Stimulated activated CD4-positive, alpha-beta T cell treated with anti-CD3 and anti-CD28 coated beads, Interleukin-2, amount 100 ng/mL, for 48 hours (primary cell): ENCODE measurements at places on chromosomes 1 and 21.

DNA sequence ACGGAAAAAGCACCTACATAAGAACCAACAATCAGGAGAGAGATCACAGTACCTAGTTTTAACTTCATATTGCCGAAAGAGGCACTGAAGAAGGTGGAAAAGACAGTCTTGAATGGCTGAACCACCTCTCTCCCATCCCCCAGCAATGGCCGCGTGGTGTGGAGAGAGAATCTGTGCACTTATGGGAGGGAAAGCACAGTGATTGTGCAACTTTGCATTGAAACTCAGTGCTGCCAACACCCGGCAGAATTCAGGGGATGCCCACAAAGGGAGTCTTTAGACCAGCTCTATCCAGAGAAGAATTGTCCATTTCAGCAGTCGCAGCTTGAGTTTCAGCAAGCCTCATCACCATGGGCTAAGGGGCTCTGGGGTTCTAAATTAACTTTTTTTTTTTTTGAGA lies 186.3 kb upstream of the USP25 start:
- DNase-seq: no peak

- DNase-seq: no peak
Measured at GRCh38 chr1:30250984-30251850, 472.2 kb downstream of the MATN1 start.

GRCh38 chr1:185741551-185741950 lies 7.4 kb downstream of the HMCN1 start:
- no peak for DNase-seq

DNA sequence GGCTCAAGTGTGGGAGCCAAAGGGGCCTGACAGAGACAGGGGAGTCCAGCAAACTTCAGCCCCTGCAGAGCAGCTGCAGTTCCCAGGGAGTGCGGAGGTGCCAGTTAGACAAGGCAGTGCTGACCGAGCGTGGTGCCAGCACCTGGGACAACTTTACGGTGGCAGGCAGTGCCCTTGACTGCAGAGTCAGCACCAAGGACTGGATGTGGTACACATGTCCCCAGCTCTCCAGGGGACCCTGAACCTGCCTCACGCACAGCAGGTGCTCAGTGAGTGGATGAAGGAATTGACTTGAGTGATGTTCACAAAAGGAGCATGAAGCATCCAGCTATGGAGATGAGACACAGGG lies 296.5 kb downstream of the SIPA1L2 start:
- DNase-seq: no peak

GRCh38 chr1:164754088-164754600 lies 195.2 kb downstream of the PBX1 start:
- no peak for DNase-seq

- no peak for DNase-seq
Measured at GRCh38 chr1:205664399-205665017, 15.8 kb downstream of the SLC45A3 start.

GRCh38 chr1:23029337-23029736 lies 10.1 kb downstream of the KDM1A start:
- DNase-seq: no peak

DNA sequence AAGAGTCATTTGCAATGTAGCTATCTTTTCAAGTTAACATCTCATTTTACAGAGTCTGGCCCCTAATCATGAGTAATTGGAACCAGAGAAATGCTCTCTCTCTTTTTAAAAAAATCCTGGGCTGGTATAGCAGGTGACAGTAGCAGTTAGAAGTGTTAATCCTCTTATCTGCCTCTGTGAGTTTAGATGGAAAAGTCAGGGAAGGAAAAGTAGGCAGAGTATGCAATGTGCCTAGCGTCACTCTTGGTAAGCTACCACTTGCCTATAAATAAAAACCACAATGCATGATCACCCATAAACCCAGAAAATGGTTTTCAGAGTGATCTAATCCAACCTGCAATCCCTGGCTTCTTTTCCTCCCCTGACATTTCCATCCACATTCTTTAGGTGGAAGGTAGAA lies 43.2 kb downstream of the UTP25 start:
- no peak for DNase-seq

- DNase-seq: no peak
Measured at GRCh38 chr1:224123136-224123535, 9.2 kb downstream of the FBXO28 start.

DNA sequence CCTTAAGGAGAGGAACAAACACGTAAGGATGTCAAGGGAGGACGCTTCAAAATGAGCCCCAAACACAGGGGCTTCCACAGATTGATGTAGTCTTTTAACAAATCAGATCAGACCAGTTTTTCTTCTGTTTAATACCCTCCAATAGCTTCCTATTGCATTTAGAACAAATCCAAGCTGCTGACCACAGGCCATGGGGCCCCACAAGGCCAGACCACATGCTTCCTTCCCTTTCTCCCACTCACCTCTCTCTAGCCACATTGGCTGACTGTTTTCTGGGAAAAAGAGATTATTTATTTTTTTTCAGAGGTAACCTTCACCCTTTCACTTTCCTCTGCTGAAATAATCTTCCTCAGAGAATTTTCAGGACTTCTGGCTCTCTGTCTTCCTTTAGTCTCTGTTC lies 380.6 kb downstream of the SIPA1L2 start:
- DNase-seq: no peak

- DNase-seq: no peak
Measured at GRCh38 chr1:84376000-84376910, 22.0 kb upstream of the DNASE2B start.

GRCh38 chr1:228160201-228160761 lies 5.3 kb upstream of the IBA57 start:
- DNase-seq: no peak

GRCh38 chr1:3283849-3284248 lies 170.6 kb upstream of the ARHGEF16 start:
- peak; percentile 14 for DNase-seq

- DNase-seq: no peak
Measured at GRCh38 chr1:193754732-193755427, 568.5 kb upstream of the B3GALT2 start.

DNA sequence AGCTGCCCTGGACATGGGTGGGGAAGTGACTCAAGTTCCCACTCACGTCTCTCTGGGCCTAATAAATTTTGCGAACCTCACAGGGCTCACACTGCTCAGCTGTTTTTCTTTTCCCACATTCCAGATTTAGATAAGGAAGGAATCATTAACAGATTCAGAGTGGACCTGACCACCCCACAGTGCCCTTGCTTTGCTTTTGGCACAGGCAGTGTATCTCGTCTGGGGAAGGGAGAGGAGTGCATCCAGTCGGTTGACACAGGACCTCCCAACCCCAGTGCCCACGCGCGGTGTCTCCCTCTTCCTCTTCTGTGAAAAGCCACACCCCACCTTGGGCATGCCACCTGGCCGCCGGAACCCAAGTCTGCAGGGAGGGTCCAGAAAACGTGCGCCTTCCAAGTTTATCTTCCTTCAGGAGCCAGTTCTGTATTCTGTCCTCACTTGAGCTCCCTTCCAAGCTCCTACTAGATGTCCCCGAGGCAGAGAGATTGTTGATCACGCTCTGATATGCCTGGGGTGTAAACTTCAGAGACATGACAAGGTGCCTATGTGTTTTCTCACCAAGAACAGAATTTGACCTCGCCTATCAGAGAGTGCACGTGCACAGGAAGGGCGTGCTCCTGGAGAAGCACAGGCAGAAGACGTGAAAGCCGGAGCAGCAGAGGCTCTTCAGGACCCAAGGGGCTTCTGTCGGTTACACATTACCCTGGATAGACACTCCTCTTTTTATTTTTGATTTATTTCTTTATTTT lies 9.5 kb upstream of the SLC2A5 start:
- DNase-seq: no peak

- no peak for DNase-seq
Measured at GRCh38 chr1:172286629-172287076, 133.8 kb upstream of the C1orf105 start.

DNA sequence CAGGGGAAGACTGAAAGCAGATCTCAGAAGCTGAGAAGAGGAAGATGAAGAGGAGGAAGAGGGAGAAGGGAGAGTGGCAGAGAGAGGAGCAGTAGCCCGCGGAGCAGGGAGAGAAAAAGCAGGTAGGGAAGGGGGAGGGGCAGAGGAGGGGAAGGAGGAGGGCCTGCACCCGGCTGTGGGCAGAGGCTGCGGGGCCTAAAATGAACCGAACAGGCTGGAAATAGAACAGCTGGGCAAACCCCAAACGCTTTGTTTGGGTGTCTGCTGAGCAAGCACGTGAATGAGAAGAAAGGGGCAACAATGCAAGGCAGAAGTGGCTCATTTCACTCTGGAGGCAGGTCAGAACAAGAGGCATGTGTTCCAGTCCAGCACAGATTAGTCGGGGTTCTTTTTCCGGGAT lies 33.5 kb downstream of the KCNC4 start:
- no peak for DNase-seq

DNA sequence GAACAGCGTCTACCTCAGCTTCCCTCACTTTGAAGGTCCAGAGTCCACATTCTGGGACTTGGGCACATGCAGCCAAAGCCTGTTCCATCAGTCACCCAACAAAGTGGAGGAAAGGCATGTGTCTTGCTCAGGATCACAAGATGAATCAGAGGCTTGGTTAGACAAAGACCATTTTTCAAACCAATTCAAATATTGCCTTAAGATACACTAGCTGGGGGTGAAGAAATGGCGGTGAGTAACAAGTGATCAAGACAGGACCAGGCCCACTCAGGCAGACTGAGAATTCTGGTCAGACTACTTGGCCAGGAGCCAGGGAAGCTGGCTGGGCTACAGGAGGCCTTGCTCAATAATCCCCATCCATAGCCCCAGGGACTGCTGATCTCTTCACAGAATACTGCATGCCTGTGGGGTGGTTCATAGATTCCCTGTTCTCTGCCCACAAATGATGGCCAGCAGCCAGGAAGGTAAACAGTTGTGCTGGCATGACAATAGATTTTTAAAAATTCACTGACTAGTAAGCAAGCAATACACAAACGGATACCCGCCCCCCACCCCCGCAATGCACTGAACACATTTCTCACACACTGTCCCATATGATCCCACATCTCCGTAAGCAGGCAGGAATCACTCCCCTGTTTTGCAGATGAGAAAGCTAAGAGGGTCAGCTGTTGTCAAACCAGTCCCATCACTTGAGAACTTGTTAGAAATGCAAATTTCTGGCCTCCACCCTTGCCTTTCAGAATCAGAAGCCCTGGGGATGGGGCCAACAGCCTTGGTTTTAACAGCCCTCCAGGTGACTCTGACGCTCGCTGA lies 27.2 kb downstream of the ERI3 start:
- no peak for DNase-seq

GRCh38 chr1:26862781-26863684 lies at the start of gene SFN:
SFN (plus strand) TSS chr1:26863149; CDS start chr1:26863213, 64 bp downstream.
- peak; percentile 64 for DNase-seq

GRCh38 chr1:101683136-101683535 lies 313.6 kb downstream of the OLFM3 start:
- no peak for DNase-seq

- no peak for DNase-seq
Measured at GRCh38 chr1:164562061-164562460, 3.1 kb downstream of the PBX1 start.

DNA sequence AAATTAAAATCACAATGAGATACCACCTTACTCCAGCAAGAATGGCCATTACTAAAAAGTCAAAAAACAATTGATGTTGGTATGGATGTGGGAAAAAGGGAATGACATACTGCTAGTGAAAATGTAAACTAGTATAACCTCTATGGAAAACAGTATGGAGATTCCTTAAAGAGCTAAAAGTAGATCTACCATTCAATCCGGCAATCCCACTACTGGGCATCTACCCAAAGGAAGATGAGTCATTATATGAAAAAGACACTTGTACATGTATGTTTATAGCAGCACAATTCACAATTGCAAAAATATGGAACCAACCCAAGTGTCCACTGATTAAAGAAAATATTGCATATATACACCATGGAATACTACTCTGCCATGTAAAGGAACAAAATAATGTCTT lies 37.2 kb downstream of the SUSD4 start:
- no peak for DNase-seq

GRCh38 chr1:222622765-222623164 lies 4.9 kb downstream of the MIA3 start:
- no peak for DNase-seq

DNA sequence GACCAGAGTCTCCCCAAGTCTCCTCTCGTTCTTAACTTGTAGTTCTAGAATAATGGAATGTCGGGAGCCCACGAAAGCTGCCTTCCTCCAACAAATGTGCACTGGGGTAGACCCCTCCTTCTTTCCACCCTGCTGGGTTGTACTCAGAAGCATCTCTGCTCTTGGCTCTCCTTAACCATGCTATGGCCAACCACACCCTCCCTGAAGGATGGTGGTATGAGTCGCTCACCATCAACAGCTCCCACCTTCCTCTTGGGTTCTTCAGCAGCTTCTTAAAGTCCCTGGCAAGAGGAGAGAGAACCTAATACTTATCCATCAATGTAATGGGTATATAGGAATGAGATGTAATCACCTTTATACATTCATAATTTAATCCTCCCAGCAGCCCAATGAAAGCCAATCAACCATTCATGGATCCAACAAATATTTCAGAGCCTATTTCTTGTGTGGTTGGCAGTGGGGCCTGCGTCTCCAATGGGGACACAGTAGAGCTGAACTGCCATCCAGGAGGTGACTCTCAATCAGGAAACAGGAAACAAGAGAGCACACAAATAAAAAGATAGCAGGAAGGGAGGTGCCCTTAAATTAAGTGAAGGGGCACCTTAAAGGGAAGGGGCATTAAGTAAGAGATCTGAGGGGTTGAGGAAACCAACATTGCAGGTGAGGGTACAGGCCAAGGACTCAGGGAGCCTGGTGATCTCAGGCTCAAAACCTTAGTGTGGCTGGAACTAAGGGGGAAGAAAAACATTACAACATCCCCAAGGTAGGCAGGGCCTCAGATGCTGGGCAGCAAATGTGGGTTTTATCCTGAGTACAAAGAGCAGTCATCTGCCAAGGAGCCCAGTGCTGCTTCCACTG lies 64.4 kb upstream of the ETS2 start:
- DNase-seq: no peak

DNA sequence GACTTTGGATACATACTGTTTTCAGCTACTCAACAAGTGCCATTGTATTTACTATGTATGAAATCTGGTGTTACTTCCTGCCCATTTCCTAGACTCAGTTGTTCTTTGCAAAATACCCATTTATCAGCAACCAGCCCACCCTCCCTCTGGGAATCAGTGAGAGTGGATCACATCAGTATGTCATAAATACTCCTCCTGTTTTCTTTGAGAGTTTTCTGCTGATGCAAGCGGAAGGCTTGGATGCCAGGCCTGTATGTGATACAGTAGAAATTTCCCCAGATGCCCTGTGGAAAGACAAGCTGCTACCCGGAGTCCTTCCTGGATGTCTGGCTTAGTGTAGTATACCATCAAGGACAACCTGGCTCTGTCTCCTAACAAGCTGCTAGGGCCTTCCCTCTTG lies 2.4 kb upstream of the PTPRC start:
- no peak for DNase-seq

GRCh38 chr1:221567859-221568507 lies 173.9 kb downstream of the DUSP10 start:
- DNase-seq: no peak

DNA sequence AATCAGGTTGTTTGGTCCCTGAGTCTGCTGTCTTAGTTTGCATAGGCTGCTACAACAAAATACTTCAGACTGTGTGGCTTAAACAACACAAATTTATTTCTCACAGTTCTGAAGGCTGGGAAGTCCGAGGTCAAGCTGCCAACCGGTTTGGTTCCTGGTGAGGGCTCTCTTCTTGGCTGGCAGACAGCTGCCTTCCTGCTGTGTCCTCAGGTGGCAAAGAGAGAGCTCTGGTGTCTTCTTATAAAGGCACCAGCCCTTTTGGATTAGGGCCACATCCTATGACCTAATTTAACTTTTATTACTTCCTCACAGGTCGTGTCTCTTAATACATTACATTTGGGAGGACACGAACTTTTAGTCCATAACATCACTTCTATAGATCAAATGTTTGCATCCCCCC lies 89.6 kb upstream of the CD34 start:
- DNase-seq: no peak
